ENCODE measurements at places on chromosomes 4 and X.

DNA sequence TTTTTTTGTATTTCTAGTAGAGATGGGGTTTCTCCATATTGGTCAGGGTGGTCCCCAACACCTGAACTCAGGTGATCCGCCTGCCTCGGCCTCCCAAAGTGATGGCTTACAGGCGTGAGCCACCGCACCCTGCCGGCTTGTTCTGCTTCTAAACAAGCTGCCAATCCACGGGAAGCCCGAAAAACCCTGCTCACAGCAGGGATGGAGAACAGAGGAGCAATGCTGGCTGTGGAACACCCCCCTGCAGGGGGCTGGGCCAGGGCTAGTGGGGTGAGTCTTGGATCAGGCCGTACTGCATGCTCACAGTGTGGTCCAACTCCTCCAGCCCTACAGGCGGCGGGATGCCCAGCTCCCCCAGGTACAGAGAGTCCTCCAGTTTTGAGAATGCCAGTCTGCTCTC lies 38.1 kb upstream of the ARHGAP6 start:
- no peak for DNase-seq

DNA sequence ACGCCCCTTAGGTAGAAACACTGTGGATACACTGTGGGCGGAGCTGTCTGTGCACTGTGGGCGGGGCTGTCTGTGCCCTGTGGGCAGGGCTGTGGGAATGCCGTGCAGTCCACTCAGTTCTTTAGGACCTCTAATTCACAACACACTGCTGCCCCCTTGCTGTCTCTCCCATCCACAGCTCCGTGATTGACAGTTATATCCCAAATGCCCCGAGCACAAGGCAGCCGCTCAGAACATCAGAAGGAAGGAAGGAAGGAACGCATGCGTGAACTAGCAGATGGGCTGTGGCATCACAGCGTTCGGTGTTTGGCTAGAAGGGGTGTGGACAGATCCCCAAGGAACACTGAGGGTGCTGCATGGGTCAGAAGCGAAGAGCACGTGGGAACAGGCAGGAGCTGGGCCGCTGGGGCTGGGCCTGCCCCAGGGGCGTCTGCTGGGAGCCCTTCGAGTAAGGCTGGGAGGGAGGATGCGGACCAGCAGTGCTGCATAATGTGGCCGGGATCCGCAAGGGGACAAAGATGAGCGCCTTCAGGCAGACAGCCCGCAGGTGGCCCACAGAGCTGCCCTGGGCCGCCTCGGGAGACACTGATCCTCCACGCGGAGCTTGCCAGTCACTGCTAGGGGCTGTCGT lies 29.8 kb downstream of the ACOX3 start:
- DNase-seq, result no peak

DNA sequence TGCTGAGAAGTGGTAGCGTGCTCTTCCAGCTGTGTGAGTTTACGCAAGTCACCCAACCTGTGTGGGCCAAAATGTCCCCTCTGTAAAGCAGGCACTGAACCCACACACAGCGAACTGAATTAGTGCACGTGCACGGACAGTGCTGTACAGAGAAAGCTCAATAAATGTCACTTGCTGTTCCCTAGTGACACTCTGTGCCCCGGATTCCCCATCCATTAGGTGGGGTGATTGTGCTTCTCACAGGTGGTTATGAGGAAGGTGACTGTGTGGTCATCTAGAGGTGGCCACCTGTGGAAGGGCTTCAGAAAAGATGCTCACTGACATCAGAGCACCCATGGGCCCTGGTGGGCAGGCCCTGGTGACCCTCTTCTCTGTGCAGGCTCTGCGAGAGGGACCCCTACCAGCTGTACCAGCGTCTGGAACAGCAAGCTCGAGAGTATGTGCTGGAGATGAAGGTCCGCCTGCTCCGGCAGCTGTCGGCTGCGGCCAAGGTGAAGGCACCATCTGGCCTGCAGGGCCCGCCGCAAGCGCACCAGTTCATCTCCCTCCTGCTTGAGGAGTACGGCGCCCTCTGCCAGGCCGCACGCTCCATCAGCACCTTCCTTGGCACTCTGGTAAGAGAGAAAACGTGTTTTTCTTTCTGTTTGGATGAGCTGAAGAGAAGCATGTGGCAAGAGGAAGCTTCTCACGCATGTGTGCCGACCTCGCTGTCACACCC lies 94.3 kb downstream of the FAM193A start:
- no peak for DNase-seq

- DNase-seq, result peak; percentile 52
Measured at GRCh38 chr4:118850488-118851173, 14.7 kb upstream of the SEC24D start.

DNA sequence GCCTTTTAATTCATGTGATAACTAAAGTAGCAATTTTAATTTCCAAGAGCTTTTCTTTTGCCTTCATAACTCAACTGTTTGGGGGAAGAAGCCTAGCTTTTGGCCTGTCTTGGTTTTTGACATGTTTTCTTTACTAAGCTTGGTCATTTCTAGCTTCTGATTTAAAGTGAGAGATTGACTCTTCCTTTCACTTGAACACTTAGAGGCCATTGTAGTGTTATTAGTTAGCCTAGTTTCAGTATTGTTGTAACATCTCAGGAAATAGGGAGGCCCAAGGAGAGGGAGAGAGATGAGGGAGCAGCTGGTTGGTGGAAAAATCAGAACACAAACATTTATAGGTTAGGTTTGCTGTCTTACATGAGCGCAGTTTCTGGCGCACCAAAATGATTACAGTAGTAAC lies 44.8 kb downstream of the DCLK2 start:
- peak; percentile 55 for DNase-seq

- no peak for DNase-seq
Measured at GRCh38 chr4:128390475-128390996, 102.9 kb upstream of the PGRMC2 start.

Measured in activated CD4-positive, alpha-beta T cell treated with anti-CD3 and anti-CD28 coated beads, Interleukin-2, Interleukin-4, amounts not matched to agents 100 ng/mL and 50 ng/mL, durations not matched to agents 16 hours and 8 hours (primary cell).